ENCODE measurements at places on chromosomes 2 and 18.

GRCh38 chr2:158034198-158034866, 67.3 kb upstream of the UPP2 start:
- DNase-seq: no peak

DNA sequence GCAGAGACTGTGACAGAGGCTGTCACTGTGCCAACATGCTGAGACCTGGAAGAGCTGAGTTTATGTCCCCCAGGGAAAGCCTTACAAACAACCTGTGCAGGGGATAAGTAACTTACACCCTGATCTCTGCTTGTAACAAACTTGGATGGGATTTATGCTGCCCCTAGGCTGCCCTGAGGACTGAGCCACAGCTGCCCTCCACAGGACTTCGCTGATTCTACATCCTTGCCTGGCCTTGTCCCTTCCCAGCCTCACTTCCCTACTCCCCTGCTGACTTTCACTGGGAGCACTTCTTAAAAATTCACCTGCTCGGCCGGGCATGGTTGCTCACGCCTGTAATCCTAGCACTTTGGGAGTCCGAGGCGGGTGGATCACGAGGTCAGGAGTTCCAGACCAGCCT, 45.9 kb upstream of the ASAP2 start:
- DNase-seq: no peak

DNA sequence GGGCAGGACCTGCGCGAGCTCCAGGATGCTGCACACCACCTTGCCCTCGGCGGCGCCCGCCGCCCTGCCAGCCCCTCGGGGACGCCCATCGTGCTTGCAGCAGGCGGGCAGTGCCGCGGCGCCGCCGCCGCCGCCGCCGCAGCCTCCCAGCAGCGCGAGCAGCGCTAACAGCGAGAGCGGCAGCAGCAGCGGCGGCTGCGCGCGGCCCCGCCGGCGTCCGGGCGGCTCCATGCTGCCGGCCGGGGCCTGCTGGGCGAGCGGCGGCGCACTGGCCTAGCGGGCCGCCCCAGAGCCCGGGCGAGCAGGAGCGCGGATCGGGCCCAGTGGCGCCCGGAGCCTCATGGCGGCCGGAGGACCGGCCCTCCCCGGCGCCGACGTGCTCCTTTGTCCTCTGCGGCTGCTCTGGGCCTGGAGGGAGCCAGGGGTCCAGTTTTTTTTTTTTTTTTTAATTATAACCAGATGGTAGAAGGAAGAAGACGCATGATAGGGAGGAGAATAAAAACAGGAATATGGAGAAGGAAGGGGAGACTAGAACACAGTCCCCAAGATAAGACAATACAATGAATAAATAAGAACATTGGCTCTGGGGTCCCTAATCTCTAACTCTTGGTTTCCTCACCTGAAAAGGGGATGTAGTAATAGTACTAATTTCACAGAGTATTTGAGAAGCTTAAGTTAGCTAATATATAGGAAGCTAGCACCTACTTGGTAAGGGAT, 17.1 kb upstream of the ANKRD62 start:
- no peak for DNase-seq

- DNase-seq: no peak
Measured at GRCh38 chr18:79982736-79983135, 5.6 kb downstream of the TXNL4A start.

- DNase-seq: no peak
Measured at GRCh38 chr2:33492399-33493134, 16.1 kb downstream of the RASGRP3 start.

- no peak for DNase-seq
Measured at GRCh38 chr2:232512602-232513001, 7.6 kb upstream of the PRSS56 start.

- DNase-seq: no peak
Measured at GRCh38 chr2:43212216-43212835, 14.1 kb downstream of the ZFP36L2 start.

DNA sequence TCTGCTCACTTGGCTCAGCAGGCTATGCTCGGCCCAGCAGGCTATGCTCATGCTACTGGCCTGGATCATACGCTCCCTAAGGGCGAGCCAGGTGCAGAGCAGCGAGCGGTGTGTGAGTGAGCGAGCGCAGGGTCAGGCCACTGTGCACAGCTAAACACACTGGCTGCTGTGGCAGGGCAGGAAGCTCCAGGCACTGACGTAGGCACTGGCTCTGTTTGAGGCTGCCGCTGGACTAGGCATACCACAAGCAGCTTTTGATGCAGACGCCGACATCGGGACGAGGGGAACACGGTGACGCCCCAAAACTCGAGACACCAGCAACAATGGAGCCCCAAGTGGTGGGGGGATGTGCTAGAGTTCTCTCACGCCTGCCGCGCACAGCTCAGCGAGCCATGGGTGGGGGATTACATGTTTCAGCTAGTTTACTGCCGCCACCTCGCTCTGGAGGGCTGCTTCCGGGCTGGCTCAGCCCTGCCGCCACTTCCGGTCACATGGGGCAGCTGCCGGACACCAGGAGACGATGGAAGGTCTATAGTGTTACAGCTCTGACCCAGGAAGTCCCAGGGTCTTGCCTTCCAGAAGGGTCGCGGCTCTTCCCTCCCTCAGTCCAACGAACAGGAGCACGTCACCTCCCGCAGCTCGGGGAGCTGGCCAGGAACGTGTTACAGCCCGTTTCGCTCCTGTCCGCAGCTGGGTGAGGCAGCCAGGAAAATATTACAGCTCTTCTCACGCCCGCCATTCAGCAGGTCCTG, 1176.9 kb upstream of the LRRTM1 start:
- no peak for DNase-seq

GRCh38 chr2:107376909-107377308, 449.8 kb upstream of the RGPD4 start:
- no peak for DNase-seq

DNA sequence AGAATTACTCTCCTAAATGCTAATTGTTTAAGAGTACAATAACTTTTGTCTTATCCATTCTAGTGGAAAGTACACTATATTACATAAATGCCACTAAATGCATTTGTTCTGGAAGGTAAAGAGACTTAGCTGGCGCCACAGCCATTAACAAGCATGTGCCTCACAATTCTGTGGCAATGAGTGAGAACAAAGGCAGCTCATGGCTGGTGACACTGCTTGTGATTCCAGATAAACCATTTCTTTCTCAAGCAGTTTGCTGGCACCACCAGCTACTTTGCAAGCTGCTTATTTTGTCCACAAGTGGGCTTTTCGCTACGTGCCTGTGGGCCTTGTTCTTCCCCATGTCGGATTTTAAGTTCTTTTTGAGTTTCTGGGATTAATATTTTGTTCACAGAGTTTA, 147.6 kb upstream of the SMAD7 start:
- no peak for DNase-seq

- DNase-seq: no peak
Measured at GRCh38 chr18:45046228-45046627, 365.5 kb downstream of the SETBP1 start.

GRCh38 chr2:17869128-17869527, 9.3 kb upstream of the KCNS3 start:
- DNase-seq: no peak

DNA sequence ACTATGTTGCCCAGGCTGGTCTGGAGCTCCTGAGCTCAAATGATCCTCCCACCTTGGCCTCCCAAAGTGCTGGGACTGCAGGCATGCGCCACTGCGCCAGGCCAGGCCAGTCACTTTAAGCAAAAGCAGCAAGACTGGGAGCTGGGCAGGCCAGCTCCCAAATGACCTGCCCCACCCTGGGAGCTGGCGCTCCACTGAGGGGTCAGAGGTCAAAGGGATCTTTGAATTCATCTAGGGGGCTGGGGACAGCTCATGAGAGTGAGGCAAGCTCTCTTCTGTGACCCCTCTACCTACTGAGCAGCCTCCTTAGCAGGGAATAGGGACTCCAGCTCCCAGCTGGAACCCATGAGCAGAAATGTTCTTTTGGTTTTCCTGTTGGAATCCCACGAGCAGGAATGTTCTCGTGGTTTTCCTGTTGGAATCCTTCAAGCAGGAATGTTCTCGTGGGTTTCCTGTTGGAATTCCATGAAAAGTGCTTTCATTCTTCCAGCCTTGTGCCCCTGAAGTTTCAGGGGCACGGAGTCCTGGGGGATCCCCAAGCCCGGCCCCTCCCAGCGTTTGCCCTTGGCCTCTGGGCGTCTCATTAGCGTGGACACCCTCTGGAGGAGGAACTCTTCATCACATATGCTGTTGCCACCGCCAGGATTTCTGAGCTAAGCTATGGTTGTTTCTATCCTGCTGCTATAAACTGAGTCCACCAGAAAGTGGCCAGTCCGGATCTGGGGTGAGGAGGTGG, 162.0 kb upstream of the HAAO start:
- DNase-seq: no peak

DNA sequence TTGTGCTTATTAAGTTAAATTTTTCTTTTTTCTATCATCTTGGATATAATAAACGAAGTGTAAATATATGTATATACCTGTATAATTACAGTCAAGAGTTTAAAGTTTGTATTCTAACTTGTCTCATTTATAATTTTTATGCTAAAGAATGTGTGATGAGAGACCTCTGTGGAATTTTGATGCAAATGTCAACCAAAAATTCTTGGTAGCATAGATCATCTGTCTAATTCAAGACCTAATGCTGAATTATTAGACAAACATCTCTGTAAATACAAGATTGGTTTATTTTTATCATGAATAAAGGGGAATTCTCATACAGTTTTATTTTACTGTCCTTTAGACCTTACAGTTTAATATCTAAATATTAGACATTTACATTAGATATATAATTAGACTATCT, 149.2 kb upstream of the VWC2L start:
- no peak for DNase-seq

DNA sequence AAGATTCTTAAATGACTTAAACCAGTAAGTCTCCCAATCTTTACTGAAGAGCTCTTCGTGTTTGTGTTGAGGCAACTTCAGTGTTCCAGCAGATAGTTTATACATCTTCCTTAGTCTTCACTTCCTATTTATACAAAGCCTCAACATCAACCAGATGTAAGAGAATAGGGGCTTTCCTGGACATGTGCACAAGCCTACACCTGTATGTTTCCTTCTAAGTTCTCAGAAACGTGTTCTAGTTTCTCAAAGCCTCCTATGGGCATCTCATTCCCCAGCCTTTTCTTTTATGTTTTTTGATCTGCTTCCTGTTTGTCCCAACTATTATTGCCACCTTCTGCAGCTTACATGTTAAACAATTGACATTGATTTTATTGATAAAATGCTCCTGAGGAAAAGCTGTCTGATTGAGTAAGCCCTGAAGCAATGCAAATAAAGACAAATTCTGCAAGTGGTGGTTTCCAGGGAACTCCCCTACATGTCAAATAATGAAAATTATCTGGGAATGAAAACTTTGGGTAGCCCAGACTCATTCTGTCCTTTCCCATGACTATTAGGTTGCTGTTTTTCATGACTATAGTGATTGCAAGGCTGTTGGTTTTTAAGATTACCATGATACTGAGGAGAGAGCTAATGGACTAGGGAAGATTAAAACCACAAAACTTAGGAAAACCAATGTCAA, 663.3 kb upstream of the ACVR2A start:
- DNase-seq: no peak

GRCh38 chr2:12723736-12724463, 7.2 kb downstream of the TRIB2 start:
- DNase-seq: no peak

DNA sequence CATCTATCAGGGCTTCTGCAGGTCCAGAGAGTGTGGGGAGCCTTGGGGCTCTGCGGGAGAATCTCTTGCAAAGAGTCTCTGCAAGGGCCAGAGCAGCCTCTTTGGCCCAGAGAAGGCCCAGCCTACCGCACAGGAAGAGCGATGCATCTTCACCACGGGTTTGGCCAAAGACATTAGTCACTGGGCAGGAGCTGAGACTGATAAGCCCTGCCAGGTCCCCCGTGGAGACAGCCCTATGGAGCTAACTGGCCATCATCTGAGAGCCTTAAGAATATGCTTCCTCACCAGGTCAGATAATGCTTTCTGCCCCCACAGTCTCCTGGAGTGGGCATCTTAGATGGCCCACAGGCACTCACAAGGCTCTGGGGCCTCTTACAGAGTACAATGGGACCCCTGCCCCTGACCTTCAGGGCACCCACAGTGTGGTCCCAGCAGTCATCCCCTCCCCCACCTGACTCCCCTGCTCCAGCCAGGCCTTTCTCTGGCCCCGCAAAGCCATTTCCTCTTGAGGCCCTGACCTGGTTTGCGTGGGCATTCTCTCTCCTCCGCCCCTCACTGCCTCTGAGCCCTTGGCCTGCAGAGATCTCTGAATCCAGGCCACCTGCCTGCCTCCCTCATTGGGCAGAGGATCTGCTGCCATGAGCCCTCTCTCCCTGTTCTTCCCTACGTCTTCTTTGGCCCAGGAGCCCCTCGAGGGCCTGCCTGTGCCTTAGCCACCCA, 31.9 kb upstream of the MAPRE3 start:
- DNase-seq: no peak

- no peak for DNase-seq
Measured at GRCh38 chr2:236449167-236449761, 120.4 kb upstream of the ACKR3 start.

DNA sequence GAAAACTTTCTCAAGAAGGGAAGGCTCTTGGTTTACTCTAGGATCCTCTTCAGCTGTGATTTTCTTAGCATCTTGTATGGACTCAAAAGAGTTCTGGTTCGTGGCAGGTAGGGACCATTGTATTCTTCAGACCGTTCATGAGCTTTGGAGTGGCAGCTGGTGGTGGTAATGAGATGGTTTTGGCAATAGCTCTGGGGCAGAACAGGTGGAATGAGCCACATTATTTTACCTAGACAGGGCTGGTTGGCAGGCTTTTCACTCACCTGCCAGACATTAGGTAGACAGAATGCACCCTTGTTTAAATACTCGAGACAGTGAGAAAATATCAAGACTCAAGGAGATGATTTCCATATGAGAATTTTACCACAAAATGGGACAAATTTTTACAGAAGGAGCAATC, 26.2 kb upstream of the MGAT5 start:
- no peak for DNase-seq

DNA sequence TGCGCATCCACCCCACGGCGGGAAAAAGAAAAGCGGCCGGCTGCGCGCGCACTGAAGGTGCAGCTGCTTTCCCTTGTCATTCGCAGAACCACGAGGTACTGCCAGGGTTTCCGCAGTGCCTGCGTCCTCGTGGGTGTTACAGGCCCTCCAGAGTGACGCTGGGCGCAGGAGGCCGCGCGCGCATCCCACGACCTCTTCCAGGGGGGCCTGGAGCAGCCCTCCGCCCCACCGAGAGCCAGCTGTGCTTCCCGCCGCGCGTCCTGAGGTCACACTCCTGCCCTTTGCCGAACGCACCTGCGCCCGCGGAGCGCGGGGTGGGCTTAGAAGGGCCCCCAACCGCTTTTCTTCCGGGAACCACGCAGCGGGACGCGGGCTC, 378 bp upstream of the IAH1 start:
- peak; percentile 45 for DNase-seq

- no peak for DNase-seq
Measured at GRCh38 chr2:133733901-133734255, 165.6 kb upstream of the NCKAP5 start.

DNA sequence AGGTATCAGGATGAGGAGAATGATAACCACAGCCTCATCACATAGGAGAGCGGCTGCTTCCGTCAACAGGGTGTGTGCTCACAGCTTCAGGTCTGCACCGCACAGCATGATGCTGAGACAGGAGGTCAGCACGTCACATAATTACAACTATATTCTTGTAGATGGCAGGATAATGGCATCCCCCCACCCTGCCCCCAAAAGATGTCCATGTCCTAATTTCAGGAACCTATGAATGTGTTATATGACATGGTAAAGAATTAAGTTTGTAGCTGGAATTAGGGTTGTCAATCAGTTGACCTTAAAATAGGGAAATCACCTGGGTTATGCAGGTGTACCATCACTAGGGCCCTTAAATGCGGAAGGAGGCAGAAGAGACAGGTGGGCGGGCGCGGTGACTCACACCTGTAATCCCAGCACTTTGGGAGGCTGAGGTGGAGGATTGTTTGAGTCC, 73.9 kb downstream of the ARL4C start:
- DNase-seq: no peak
